ENCODE measurements at places on chromosomes 7 and 10. TPM values are rescaled to one million over a fixed set of nuclear protein-coding genes. Genes with fewer than 3 reads are reported as not detected.

DNA sequence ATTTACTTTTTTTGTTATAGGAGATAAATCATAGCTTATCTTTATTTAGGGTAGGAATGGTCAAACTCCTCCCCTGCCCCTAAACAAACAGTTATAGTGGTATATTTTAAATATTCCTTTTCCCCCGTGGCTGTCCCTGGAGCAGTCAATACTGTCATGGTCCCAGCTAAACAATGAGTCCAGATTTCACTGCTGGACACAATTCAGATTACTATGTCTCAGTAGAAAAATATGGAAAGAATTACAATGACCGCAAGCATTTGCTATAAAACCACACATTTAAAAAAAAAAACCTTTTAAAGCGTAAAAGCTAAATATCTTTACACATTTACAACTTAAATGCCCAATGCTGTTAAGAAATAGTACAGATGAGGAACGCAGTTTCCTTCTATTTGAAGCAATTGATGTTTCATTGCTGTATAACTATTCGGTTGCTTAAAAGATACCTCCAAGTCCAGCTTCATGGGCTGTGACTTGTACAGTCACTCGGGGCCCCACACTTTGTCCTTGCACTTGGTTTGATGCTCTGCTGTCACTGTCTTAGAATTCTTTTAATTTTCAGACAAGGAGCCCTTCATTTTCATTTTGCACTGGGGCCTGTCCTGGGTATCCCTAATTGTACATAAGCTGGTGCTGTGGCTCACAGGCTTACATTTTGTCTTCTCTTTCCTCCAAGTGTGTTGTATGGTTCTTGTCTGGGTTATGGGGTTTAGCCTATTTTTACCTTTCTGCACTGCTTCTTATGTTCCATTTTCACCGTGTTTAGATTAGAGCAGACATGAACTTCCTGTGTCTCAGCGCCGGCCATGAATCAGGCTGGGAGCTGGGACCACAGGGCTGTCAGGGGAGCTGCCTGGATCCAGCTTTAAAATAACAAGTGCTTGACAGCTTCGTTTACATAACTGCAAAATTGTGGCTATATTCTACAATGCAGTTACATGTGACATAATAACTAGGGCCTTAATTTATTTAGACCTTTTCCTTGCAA, 530.2 kb upstream of the FZD8 start:
- DNase-seq = no peak

DNA sequence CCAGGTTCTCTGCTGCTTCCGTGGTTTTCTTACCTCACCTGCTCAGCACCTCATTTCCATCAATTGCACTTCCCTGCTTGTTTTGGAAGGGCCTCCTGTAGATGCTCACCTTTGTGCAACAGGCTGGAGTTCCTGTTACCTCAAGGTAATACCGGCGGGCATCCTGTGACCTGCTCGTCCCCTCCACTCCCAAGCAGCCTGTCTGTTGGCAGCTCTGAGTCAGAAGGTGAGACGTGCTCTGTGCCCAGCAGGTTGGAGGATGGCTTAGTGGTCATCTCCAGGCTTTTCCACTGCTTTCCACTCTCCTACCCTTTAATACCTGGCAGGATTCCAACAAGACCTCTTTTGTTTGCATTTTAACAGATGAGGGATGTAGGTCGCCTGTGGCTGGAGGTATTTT, 86.0 kb downstream of the CAMK1D start:
- no peak for DNase-seq

- DNase-seq = no peak
Measured at GRCh38 chr7:90483251-90483650, 13.8 kb downstream of the PTTG1IP2 start.

- no peak for DNase-seq
Measured at GRCh38 chr10:49518982-49519578, 19.8 kb downstream of the ERCC6 start.

DNA sequence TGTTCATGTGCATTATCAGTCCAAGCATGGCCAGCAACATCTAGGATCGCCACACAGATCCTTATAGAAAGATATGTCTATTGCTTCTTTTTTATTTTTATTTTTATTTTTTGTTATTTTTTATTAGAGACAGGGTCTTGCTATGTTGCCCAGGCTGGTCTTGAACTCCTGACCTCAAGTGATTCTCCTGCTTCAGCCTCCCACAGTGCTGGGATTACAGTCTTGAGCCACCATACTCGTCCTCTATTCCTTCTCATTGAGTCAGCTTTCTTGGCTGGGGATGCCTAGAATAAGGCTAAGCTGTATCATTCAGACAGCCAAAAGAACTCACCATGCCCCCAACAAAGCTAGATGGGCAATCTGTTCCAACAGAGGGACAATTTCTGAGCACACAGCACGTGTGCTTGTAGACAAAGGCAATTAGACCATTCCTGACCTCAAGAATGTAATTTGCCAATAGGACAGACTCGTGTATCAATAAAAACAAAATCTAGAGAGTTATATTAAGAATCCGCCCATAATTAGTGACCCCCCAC, 264.0 kb upstream of the NEBL start:
- DNase-seq = no peak

DNA sequence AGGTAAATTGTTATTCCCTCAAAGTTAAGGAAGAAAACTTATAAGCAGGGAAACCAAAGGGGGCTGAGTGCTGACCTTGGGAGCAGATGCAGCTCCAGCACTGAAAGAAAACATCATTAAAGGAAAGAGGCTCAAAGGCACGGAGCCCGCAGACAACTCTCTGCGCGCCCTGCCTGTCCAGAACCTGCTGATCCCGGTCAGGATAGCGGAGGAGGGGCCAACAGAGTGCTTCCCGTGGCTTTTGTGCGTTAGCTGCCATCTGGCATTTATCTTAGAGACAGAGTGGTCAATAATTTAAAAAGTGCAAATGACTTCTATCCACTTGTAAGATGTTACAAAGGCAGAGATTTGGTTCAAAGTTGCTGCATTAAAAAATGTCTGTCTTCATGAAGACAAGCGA, 162.1 kb downstream of the FANK1 start:
- DNase-seq = no peak

GRCh38 chr7:28052933-28053332, 127.7 kb downstream of the JAZF1 start:
- DNase-seq = no peak

GRCh38 chr10:21292763-21293517, 232.5 kb downstream of the SKIDA1 start:
- no peak for DNase-seq

DNA sequence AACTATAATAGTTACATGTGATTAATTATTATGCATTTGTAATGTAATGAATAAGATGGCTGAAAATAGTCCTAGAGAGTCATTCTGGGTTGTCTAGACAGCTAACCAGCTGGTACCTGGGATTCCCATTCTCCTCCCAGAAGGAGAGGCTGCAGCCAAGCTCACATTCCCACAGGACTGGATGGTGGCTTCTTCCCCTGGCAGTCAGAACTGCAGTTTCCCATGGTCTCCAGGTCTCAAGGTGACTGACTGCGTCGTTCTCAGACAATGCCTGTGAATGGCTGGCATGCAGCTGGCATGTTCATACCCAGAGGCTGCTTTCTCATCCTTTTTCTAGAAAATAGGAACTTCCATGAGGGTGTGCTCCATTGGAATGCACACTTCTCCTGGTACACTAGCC, 21.3 kb downstream of the TAS2R16 start:
- DNase-seq = no peak

DNA sequence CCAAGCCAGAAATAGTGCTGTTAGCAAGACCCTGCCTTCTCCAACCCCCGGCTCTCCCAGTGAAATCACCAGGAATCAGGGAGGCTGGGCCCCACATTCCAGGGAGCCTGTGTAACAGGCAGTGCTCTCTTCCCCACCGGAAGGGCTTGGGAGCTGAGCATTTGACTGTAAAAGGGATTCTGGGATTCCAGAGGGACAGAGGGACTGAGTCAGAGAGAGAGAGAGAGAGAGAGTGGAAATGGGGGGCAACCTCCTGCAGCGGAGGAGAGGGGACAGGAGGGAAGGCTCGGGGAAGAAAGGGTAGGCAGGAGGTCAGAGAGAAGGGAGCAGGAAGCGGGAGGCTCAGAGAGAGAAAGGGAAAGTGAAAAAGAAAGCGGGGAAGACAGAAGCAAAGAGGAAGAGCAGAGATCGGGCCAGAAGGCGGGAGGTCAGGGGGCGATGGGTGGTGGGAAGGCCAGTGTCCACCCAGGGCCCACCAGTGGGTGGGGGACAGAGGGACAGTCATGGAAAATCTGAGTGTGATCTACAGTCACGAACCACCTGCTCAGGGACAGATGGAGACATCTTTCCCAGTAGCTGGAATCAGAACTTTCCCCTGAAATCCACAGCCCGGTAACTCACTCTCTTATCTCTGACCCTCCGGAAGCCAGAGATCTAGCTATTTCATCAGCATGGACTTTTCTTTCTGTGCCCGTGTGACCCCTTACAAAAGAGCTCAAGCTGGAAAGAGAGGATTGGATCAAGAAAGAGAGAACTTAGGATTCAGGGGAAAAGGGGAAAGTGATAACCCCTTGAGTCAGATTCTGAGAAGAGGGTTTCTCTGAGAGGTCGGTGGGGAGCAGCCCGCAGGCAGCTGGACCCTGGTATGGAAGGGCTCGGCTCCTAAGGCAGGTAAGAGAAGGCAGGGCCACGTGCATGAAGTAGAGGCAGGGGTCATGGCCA, 4.6 kb upstream of the SERPINE1 start:
- no peak for DNase-seq

DNA sequence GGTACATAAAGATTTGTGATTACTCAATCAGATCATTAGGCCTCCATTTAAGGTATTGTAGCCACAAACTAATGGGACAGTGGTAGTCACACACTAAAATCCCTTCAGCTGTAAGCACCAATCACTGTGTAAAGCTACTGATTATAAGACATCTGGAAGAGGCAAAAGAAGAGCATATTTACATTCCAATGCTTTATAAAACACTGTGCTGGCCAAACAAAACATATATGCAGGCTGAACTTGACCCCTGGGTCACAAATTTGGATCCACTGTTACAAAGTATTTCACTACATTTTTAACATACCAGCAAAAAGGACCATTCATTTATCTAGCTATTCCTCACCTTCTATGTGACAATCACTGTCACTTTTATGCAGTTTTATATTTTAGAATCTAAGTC, 41.4 kb upstream of the ANLN start:
- DNase-seq = no peak

DNA sequence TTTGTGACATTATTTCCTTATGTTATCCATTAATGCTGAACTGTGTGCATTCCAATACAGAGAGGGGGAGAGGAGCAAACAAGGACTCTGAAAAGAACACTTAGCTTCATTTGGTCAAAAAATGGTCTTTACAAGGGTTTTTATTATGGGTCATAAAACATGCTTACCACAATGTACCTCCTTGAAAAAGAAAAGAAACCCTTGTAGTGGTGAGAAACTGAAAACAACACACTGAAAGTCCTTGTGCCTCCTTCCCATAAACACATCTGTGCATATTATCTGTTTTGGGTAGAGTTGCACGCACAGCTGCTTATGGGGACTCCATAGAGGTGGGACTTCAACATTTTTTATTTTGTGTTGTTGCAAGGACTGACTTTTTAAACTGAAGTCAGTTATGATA, 98.7 kb downstream of the CDK6 start:
- peak; percentile 64 for DNase-seq

The ZNF398 gene
- 10.9 TPM for polyA plus RNA-seq

The SUGCT gene
- polyA plus RNA-seq = 0.43 TPM

The STX1A gene
- polyA plus RNA-seq = 1.7 TPM

The RAPGEF5 gene
- 0.06 TPM for polyA plus RNA-seq

The CARD11 gene
- polyA plus RNA-seq = 26.1 TPM

The BMPER gene
- 0.26 TPM for polyA plus RNA-seq

The ARL5B gene
- 8.0 TPM for polyA plus RNA-seq

The CLRN3 gene
- polyA plus RNA-seq = not detected

The ARMC3 gene
- polyA plus RNA-seq = not detected
